Activated CD4-positive, CD25-positive, alpha-beta regulatory T cell treated with anti-CD3 and anti-CD28 coated beads, Interleukin-2, amount 50 U/mL, for 16 hours (primary cell): ENCODE measurements at places on chromosomes 1 and 21.

- no peak for DNase-seq
Measured at GRCh38 chr1:165773324-165773965, 4.8 kb upstream of the TMCO1 start.

DNA sequence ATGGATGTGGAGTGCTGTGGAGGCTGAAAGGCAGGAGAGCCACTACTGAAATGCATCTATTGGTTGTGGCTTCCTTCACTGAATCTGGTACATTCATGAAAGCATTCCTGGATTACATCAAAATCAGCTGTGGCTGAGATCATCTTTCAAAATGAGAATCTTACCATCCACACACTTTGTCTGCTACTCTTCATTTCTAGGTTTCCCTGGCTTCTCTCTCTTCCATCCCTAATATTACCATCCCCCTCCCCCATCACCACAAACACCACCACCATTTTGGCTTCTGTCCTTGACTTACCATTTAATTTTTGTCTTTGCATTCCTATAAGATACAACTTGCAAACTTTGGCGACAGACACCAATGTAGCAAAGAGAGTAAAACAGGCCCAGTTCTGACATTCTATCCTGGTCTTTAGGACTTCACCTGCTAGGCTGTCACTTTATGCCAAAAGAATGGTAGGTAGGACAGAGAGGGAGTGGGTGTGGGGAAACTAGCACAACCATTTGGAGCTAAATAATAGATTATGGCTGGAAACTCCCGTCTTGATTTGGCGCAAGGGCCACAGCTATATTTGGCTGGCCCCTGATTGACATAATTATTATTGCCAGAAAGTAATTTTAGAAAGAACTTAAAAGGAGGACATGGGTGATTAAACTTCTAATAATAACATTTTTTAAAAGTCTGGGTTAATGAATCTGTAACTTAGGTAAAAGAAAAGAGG lies 15.1 kb upstream of the DUSP10 start:
- DNase-seq = no peak

GRCh38 chr1:226728448-226728847 lies 10.6 kb downstream of the ITPKB start:
- DNase-seq = no peak

GRCh38 chr1:2416403-2416802 lies 4.0 kb upstream of the PEX10 start:
- DNase-seq = no peak

GRCh38 chr21:36601362-36601761 lies 97.6 kb upstream of the SIM2 start:
- no peak for DNase-seq

- DNase-seq = no peak
Measured at GRCh38 chr1:240004086-240004749, 87.5 kb upstream of the FMN2 start.

DNA sequence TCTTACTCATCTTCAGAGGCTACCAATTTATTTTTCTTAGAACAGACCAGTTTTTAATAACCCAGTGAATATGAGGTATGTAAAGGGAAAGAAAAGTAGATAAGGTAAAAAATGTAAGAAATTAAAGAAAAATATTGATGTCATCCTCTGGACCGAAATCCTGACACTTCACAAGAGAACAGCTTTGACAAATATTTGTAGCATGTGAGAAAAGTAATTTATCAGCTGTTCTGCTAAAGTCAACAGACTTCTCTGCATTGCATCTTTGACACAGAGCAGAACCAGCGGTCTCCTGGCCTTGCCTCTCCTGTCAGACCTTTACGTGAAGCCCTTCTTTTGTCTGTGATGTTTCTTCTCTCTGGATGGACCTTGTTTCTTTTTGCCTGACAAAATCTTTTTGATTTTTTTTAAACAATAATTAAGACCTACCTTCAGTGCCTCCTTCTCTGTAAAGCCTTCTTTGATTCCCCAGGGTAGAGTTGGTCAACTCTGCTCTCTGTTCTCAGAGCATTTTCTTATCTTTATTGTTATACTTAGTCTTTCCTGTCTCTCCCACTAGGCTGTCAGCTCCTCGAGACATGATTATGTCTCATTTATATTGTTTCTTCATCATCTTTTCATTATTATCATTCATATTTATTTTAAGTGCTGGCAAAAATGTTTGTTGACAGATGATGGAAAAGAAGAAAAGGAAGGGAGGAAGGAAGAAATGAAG lies 35.4 kb downstream of the RGS4 start:
- no peak for DNase-seq

DNA sequence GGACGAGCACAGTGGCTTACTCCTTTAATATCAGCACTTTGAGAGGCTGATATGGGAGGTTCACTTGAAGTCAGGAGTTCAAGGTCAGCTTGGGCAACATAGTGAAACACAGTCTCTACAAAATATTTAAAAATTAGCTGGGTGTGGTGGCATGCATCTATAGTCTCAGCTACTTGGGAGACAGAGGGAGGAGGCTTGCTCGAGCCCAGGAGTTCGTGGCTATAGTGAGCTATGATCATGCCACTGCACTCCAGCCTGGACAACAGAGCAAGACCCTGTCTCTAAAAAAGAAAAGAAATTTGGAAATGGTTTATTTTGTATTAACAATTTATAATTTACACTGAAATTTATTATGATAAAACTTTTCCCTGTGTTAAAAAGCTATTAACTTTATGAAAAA lies 1.7 kb upstream of the ANGPTL3 start:
- DNase-seq = no peak

DNA sequence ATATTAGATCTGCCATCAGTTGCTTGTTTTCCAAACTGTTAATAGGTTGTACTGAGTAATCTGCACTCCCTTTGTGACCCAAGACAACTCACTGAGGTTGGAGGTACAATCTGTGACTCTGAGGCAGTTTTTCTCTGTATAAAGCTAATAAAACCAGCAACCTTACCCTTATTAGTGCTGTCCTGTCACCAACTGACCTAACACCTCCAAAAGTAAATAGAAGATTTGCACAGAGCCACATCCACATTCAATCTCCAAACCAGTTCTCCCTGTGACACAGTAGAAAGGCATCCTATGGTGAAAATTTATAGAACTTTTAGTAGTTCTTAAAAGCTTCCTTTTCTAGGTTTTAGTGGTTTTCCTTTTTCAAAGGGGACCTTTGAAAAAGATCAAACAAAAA lies 140.4 kb upstream of the ADGRL2 start:
- DNase-seq = no peak

GRCh38 chr1:205030896-205031295 lies 12.1 kb upstream of the CNTN2 start:
- no peak for DNase-seq

DNA sequence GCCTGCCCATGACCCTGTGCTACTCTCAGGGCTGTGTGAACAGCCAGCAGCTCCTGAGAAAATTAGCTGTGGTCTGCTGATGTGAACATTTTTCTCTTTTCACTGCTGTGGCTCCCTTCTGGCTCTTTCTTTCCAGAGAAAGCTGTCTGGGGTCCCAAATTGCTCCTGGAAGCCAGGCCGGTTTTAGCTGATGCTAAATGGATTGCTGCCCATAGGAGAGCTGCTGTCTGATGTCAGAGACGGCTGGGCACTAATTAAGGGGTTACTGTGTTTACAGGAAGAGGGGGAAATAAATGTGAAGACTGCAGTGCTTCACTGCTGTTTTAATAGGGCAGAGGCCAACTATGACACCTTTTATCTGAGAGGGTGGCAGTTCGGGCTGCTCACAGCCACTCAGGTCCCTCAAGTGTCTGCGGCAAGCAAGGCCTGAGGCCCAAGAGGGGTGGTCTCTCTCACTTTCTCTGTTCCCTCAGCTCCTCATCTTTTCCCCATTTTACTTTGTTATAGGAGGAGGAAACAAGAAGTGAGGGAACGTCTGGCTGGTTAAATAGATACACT lies 106.0 kb upstream of the GNG12 start:
- DNase-seq = no peak

- no peak for DNase-seq
Measured at GRCh38 chr1:225509376-225509707, 81.5 kb upstream of the LBR start.

DNA sequence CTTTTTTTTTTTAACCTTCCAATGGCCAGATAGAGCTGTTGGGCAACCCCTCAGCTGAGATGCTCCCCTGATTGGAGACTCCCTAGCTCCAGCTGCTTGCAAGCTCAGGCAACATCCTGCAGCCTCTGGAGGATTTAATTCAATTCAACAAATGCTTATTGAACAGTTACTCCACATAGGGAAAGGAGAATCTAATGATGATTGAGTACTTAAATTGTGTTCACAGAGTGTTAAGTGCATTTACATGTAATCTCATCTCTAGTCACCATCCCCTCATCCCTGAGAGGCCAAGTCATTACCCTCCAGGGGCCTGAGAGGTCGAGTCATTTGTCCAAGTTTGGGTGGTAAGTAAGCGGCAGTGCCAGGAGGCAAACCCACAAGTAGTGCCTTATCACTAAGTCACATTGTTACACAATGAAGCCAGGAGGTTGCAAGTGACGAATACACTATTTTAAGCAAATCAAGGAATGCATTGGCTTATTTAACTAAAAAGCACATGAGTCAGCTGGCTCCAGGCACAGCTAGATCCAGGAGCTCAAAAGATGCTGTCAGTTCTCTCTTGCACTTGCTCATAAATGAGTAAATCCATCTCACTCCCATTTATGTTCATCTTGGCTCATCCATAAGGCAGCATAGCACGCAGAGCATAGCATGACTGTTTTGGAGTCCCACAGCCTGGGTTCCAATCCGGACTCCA lies 64.3 kb downstream of the OPTC start:
- no peak for DNase-seq

GRCh38 chr1:170126696-170127095 lies 19.1 kb upstream of the NTMT2 start:
- DNase-seq = no peak

DNA sequence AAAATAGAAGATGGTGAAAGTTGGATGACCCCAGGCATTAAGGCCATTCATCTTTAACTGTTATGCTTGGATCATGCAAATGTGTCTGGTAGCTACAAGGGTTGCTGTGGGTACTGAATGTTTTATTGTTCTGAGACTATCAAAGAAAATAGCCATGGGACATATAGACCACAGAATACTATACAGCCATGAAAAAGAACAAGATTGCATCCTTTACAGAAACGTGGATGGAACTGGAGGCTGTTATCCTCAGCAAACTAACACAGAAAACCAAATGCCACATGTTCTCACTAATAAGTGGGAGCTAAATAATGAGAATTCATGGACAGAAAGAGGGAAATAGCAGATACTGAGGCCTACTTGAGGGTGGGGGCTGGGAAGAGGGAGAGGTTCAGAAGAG lies 249.0 kb downstream of the LTN1 start:
- no peak for DNase-seq

GRCh38 chr1:96596226-96596922 lies 125.2 kb upstream of the PTBP2 start:
- DNase-seq = no peak

DNA sequence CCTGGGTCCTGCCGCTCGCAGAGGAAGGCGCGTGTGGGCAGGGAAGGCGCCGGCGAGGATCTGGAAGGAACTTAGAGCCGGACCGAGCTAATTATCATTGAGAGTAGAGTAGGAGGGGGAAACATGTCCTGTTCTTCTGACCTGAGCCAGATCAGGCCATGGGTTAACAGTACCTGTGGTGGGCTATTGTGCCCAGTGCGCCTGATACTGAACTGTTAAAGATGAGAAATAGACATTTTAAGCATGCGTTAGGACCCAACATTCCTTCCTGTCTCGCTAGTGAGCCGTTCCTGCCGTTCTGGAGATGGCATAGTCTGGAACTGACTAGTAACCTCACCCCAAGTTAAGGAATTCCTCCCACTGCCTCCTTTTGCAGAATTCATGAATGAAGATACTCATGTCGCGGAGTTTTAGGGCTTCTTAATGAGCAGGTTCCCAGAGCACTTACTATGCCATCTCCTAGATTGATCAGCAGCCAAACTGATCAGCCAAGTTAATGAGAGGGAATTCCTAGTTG lies 870 bp downstream of the STRIP1 start:
- no peak for DNase-seq

GRCh38 chr1:224615861-224616755 lies at the start of gene CNIH3:
Gene CNIH3, plus strand, starts transcription at chr1:224616317. Its CDS starts 858 bp downstream, at chr1:224617175.
- no peak for DNase-seq

DNA sequence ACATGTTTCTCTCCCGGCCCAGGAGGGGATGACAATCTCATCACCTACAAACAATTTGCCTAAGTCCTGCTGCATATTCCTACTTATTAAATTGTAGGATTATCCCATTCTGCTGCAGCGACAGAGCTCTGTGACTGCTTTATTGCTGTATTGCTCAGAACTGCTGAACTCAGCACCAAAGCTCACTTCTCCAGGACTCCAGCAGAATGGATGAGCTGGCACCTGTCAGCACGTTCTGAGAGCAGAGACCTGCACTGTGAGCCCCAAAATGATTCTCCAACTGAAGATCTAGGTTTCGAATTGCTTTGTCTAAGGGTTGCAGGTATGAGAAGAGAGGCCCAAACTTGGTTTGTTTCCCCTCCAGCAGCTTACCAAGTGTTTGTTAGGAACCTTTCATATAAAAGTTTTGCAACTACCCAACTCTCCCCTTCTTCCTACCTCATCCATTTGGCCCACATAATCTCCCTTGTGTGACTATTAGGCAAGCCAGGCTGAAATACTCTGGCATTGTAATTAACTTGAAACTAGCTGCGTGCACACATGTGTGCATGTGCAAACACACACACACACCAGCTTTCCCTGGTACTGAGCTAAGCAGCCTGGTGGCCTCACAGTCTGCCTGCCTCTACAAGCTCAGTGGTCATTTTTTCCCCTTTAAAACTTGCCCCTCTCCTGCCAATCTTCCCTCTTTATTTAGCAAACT lies 161.4 kb upstream of the CAMK1G start:
- no peak for DNase-seq

DNA sequence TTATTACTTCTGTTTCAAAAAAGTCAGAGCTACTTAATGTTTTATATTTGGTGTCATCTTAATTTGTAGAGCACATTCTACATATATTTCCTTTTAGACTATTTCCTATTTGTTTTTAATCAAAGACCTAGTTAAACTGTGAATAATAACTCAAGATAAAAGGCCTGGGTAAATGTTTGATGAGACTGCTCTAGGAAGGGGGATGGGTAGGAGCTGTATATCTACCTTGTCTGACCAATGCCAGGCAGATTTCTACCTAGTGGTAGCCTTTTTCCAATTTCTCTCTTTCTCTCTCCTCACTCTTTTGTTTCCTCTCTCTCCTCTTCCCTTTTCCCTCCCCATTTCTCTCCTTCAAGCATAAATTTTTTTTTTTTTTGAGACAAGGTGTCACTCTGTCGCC lies 31.9 kb upstream of the IVNS1ABP start:
- DNase-seq = no peak

DNA sequence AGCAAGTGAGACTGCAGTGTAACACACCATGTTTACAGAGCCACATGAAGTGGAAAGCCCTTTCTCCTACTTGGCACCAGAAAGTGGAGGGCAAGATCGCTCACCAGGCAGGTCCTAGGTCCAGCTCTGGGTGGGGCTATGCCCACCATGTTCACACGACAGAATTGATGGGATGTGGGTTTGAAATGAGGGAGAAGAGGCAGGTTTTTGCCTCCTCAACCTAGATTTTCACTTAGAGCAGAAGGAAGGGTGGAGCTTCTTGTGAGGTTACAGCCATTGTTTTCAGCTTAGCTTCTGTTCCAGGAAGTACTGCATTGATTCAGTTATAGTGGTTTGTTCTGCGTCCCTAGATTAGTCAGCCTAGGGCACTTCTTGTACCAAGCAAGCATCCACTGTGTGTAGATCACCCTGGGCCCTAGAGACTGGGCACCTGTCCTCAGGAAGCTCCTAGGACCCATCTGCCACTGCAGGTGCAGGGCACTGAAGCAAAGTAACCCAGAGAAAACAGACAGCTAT lies 2.3 kb downstream of the CD53 start:
- DNase-seq = peak; percentile 33

GRCh38 chr1:98981917-98982513 lies 22.6 kb downstream of the PLPPR5 start:
- DNase-seq = no peak
